ENCODE measurements at places on chromosomes 7 and 10.

DNA sequence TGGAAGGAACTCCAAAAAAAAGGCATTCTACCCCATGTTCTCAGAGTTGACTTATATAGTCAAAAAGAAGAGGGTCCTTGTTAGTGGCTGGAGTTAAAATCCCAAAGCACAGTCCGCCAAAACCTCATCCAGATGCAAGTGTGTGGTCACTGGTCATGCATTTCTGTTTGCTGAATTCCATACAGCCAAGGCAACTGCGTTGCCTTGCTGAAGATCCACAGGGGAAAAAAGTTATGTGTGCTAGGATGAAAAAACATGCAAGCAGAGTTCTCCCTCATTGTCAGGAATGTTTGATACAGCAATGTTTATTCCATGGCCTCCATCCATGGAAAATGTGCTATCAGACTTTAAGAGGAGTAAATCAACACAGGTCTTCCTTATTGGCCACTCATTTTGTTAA lies 213.1 kb downstream of the CREB5 start:
- DNase-seq, result peak; percentile 82

- no peak for DNase-seq
Measured at GRCh38 chr10:35341521-35341920, 5.2 kb downstream of the CCNY start.

DNA sequence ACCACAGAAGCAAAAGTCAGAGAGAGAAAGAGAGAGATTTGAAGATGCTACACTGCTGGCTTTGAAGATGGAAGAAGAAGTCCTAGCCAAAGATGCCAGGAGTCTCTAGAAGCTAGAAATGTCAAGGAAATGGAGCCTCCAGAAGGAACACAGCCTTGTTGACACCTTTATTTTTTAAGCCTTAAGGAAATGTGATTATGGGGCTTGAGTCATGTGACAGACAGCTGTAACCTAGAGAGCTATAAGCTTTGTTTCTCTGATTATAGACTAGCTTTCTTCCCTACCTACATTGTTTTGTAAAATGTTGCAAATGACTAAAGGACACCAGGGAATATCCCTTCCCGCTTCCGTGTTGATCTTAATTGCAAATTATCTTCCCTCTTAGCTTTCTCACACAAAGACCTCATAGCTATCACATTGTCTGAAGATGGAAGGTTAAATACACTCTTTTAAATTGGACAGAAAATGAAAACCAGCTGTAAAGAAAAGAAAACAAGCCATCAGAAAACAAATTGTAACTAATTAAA lies 199.9 kb downstream of the ARHGAP12 start:
- DNase-seq, result no peak

- no peak for DNase-seq
Measured at GRCh38 chr7:140674899-140675701, 2.4 kb downstream of the ADCK2 start.

- peak; percentile 51 for DNase-seq
Measured at GRCh38 chr10:20767028-20767427, 130.1 kb downstream of the NEBL start.

GRCh38 chr7:149334219-149334618 lies 72.2 kb downstream of the ZNF783 start:
- DNase-seq, result no peak

DNA sequence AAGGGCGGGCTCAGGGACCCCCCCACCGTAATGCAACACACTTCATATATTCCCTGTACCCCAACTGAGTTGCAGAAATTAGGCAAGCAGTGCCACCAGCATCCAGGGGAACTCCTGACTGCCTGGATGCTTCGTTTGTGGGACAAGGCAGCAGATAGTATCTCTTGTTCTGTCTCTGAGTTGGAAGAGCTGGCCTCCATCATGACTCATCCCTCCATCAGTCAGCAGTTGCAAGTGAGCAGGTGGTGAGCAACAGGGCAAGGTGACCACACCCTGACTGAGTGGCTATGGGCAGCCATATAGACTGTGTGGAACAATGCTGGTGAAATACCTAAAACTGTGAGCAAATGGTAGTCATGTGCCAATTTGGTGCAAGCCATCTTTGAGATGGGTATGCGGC lies 22.8 kb upstream of the ADAMTS14 start:
- DNase-seq, result no peak

DNA sequence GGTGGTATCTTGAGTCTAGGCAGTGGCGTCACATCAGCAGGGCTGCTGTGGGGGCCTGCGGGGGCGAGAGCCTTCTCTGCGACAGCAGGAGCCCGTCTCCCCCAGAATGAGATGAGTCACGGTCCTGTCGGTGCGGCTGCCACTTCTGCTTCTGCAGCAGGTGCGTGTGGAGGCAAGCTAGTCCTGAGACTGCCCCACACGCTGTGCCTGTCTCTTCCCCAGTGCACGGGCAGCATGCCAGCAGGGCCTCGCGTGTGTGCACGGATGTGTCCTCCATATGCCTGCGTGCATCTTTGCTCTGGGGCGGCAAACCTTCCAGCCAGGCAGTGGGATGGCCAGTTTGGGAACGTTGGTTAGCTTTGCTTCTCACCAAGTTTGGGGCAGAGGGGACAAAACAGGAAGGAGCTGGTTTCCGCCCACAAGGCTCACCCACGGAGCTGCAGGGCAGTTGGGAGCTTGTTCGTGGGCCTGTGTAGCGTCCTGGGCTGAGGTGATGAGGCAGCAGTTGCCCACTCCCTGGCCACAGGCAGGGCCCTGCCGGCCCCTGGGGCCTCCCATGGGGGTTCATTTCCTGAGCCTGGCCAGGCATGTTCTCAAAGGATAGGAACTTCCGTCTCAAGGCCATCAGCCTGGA lies 60.8 kb upstream of the PPIF start:
- DNase-seq, result no peak

DNA sequence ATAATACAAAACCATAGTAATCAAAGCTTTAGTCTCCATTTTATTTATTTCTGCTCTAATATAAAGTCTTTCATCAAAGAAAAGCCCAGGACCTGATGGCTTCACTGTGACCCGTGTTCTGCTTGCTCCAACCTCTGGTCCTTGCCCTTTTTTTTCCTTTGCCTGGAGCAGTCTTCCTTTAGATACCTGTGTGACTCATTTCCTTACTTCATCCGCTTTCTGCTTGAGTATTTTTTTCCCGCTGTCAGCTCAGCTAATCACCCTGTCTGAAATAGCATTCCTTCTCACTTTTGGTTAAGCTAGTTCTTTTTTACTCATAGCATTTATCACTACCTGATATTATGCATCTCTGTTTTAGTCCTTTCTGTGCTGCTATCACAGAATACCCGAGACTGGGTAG lies 194.8 kb downstream of the ABCA13 start:
- DNase-seq, result no peak

DNA sequence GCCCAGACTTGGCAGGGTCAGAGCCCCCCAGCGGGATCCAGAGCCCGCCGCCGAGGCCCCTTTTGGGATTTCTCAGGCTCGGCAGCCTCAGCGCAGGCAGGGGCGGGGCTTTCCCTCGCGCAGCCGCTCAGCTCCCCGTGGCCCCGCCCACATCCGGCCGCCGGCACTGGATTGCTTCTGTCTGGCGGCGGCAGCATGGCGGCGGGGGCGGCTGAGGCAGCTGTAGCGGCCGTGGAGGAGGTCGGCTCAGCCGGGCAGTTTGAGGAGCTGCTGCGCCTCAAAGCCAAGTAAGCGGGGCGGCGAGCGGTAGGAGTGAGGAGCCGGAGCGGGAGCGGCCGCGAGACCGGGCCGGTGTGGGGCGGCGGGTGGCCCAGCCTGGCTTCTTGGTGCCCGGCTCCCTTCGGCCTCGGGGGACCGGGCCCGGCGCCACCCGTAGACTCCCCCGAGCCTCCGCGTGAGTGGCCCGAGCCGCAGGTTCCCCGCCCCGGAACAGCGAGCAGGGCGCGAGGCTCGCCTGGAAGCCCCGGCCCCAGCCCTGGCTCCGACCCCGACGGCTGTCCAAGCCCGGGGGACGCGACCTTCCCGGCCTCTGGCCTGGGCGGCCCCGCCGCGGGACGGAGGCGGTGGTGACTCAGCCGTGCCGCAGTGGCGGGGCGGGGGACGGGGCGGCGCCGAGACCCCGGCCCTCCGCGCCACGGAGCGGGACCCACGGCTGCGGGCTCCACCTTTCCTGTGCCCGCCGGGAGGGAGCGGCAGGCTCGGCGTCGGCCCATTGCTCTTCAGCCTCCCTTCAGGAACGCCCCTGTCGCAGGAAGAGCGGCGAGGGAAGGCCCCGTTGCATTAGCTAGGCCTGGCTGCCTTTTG lies at the start of gene GLRX3:
Gene GLRX3 (plus strand): TSS at position 166 of the 864 bp plus-strand sequence. CDS start 30 bp downstream, at position 196.
- peak; percentile 63 for DNase-seq

DNA sequence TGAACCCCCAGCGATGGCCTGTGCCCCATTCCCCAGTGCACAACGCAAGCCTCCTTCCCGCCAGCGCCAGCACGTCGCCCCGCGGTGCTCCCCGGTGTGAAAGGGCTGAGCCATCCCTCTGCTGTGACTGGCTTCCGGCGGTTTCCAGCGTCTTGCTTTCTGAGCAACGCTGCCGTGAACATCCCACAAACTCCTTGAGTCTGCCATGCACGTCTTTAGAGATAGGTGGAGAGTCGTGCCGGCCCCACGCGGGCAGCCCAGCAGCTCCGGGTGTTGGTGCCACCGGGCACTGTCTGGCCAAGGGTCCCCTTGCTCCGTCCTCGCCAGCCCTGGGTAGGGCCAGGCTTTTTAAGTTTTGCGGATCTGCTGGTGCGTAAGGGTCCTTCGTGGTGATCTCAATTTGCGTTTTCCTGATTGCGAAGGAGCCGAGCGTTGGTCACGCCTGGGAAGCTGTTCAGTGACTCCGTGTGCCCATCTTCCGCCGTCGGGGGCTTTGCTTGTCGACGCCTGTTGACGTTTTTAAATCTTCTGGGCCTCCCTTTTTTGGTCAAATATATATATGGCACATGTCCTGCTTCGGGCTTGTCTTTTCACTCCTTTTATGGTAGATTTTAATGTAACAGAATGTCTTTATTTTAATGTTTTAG lies 70.6 kb downstream of the FOXL3 start:
- no peak for DNase-seq

GRCh38 chr7:2886900-2887299 lies 42.8 kb upstream of the GNA12 start:
- DNase-seq, result peak; percentile 40

GRCh38 chr10:17113346-17113745 lies 16.3 kb downstream of the CUBN start:
- DNase-seq, result no peak

DNA sequence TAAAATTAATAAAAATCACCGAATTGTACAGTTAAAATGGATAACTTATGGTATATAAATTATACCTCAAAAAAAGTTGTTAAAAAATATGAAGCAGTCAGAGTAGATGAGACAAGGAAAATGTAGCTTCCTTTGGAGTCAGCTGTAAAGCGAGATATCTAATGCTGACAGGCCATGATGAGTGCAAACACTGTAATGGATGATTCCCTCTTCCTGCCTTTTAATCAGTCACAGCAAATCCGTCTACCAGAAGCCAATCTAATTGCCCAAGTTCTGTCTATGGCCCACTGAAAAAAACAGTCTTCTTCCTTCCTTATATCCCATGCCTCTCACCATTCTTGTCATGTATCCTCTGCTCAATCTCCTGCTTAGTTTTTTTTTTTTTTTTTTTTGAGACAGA lies 59.9 kb upstream of the DNAJB12 start:
- no peak for DNase-seq

GRCh38 chr7:142485617-142486226 lies 227.9 kb upstream of the PRSS58 start:
- no peak for DNase-seq

GRCh38 chr7:102864958-102865357 lies 47.8 kb upstream of the LRRC17 start:
- DNase-seq, result no peak

- DNase-seq, result no peak
Measured at GRCh38 chr7:70799841-70800405, 332.0 kb upstream of the GALNT17 start.

- DNase-seq, result no peak
Measured at GRCh38 chr10:1203216-1203615, 147.0 kb downstream of the WDR37 start.

DNA sequence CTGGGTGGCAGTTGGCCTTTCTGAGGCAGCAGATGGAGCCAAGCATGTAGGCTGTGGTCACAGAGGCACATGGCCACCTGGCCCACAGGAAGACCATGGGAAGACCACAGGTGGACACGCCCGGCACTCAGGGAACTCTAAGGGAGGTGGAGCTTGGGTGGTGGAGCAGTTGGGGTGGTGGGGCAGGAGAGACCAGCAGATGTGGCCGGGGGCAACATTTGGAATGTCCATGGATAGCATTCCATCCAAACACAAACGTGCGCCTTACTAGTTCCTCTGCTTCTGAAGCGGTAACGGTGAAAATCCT lies 290.9 kb downstream of the PTPRN2 start:
- DNase-seq, result no peak

DNA sequence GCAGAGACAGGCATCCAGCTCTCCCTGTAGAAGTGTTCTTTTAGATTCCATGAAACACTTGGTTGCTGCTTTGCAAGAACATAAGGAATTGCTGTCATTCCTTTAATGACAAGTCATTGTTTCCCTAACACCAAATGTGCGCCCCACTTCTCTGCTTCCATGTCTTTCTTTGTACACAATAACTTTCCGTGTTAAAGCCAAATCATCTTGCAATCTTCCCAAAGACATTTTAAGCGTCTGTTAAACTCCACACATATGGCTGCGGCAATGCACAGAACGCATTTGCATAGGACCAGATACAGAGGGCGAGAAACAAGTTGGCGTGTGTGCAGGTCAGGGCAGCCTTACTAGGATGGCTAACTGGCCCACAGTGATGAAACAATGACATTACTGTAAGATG lies 399.3 kb upstream of the PRKCQ start:
- peak; percentile 38 for DNase-seq

GRCh38 chr7:94578614-94579013 lies 69.0 kb downstream of the CASD1 start:
- no peak for DNase-seq

GRCh38 chr7:57354679-57355338 lies 95.2 kb upstream of the ZNF716 start:
- no peak for DNase-seq

DNA sequence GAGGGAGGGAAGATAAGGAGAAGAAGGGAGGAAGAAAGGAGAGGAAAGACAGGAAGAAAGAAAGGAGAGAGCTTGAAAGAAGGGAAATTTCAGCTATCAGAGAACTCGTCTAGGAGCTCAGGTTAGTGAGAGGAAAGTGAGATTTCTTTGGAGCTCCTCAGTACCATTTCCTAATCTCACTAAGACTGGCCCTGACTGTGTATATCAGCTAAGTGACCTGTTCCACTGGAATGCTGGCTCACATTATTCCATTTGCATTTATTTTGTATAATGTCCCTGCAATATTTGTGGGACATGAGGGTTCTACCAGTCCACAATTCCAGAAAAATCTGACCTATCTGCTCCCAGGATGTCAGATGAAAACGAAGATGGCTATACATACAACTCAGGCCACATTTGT lies 114.7 kb upstream of the CELF2 start:
- no peak for DNase-seq

DNA sequence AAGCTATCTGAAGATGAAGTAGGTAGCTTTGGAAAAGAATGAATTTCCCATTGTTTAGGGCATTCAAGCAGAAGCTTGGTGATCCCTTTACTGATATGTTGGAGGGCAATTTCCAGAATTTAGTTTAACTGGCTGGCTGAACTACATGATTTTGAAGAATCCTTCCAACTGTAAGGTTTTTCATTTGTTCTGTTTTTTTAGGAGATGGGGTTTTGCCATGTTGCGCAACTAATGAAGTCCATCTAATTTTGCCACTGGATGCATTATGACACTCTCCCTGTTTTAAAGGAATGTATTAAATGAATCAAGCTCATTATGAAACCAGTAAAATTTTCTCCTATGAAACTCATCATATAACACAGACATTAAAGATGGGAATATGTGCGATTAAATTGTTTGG lies 6.1 kb upstream of the DDX50 start:
- no peak for DNase-seq

Measured in skin of body (tissue), 3 donors.